ENCODE measurements at places on chromosomes 7 and 10.
A peak's percentile ranks its signal among the peaks of the same experiment; 100 is the strongest.

- no peak for DNase-seq
Measured at GRCh38 chr7:26224359-26224758, 22.8 kb downstream of the CBX3 start.

DNA sequence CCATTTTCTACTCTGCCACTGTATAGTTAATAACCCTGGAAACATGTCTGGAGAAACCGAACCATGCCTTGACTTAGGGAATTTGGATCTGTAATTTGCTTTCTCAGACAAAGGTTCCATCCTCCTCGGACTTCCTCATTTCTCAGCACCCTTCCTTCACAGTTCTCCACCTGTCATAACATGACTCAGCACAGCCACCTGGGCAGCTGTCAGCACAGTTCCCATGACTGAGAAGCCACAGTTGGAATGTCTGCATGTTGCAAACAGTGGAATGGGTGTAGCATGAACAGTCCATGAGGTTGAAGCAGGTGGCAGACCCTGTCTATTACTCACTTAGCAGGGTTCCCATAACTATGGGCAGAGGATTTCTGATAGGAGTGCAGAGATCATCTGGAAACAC lies 634 bp upstream of the OR9A4 start:
- DNase-seq, result no peak

GRCh38 chr10:13348216-13349017 lies at the start of gene SEPHS1:
TSS of gene SEPHS1 (minus strand) at chr10:13348293. CDS start at chr10:13344950, 3,343 bp downstream.
- DNase-seq, result peak; percentile 66

- DNase-seq, result no peak
Measured at GRCh38 chr7:149524394-149524793, 26.8 kb upstream of the ZNF746 start.

DNA sequence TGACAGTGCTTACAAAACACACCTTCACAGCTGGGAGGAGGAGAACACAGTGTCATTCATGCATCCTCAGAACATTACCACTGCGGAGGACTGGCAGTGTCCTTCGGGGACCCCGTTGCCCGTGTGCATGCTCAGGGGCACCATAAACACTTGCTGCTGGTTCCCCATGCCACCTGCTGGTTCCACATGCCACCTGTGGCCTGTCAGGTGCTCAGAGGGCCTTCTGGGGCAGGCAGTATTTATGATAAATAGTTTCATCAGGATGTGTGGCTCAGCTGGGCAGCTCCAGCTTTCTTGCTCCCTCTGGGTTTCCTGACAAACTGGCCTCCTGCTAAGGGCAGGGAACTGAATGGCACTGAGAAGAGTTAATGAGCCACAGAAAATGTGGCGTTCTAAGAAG lies 32.1 kb downstream of the CELF2 start:
- no peak for DNase-seq

GRCh38 chr10:99484626-99485581 lies 47.8 kb upstream of the NKX2-3 start:
- no peak for DNase-seq

DNA sequence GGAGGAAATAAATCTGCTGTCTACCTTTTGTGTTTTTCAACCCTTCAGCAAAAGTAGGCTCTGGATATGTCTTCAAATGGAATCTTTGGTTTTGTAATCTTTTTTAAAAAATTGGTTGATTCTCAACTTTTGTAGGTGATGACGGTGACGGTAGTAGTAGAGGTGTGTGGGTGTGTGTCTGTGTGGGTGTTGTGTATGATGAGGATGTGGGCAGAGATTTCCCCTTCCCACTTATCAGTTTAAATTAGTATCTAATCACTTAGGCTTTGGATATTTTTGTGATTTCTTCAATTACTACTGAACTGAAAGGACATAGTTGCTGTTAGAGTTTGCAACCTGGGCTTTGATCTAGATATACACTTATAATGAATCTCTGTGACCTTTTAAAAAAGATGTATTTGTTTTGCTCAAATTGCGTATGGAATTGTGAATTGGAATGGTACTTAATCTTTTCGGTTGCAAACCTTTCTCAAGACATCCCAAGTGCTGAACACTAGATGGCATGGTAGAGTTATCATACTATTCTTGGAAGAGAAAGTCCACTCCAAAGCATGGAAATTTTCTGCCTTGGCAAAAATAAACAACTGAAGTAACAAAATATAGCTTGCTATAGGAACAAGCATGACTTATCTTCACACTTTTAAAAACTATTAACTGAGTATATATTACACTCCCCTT lies 51.9 kb upstream of the A1CF start:
- DNase-seq, result no peak

- DNase-seq, result no peak
Measured at GRCh38 chr7:85230623-85231022, 43.8 kb upstream of the SEMA3D start.

- DNase-seq, result no peak
Measured at GRCh38 chr7:112481121-112481736, 438 bp downstream of the LSMEM1 start.

- no peak for DNase-seq
Measured at GRCh38 chr10:132967540-132967939, 25.2 kb upstream of the CFAP46 start.

DNA sequence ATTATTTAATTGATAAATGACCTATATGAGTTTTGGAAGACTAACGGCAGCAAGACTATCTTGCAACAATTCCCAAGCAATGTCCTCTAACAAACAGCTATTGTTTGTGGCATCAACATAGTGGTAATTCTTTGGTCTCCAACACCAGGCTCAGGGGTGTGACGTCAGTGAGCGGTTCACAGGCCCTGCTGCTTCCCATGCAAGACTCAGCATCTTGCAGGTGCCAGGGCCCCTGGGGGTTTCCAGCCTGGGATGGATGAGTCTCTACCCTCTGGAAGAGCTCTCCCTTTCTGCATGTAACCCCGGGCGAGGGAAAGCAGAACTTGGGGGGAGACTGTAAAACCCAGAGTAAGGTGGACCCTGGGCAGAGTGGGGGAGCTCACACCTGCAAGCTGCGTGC lies 164.7 kb downstream of the ACTR3B start:
- DNase-seq, result no peak

DNA sequence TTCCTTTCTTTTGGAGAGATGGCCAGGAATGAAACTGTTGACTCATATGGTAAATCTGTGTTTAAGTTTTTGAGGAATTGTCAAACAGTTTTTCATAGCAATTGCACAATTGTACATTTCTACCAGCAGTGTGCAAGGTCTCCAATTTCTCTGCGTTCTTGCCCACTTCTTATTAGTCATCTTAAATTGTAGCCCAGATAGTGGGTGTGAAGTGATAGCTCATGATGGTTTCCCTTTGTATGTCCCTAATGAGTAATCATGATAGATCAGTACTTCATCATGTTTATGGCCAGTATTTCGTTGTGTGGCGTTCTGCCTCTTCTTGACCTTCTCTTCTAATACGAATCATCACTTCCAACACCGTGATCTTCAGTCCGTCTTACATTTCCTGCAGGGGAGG lies 136.3 kb downstream of the DOCK1 start:
- DNase-seq, result no peak

DNA sequence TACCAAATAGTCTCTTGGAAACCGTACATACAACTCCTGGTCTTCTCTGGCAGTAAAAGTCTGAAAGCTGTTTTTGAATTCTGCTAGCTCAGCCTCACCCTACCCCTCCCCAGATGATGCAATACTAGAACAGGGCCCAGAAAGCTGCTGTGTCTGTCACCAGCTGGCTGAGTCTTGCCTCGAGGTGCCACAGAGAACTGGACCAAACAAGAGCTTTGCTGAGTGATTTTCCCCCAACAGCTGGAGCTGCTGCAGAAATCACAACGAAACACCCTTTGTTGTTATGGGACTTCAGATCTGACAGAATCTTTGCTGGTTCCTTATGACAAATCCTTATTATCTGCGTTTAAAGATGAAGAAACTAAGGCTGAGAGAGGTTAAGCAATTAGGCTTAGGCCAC lies 134.1 kb downstream of the SPAG6 start:
- no peak for DNase-seq

DNA sequence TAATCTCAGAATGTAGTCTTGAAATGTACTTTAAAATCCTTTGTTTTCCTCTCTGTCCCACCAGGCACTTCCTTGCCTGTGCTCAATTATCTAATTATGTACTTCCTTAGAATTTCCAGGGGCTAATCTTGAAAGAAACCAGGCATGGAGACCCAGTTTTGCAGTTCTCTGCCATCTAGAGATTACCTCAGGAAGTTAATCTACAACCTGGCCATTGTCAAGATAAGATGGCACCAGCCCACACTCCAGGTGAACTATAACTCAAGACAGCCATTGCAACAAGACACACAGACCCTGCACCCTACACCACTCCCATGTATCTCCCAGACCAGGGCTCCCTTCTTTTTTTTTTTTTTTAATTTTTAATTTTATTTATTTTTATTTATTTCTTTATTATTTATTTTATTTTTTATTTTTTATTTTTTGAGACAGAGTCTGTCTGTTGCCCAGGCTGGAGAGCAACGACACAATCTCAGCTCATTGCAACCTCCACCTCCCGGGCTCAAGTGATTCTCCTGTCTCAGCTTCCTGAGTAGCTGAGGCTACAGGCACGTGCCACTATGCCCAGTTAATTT lies 85.9 kb upstream of the TRIM24 start:
- no peak for DNase-seq

- DNase-seq, result no peak
Measured at GRCh38 chr7:132537456-132538145, 38.7 kb downstream of the PLXNA4 start.

DNA sequence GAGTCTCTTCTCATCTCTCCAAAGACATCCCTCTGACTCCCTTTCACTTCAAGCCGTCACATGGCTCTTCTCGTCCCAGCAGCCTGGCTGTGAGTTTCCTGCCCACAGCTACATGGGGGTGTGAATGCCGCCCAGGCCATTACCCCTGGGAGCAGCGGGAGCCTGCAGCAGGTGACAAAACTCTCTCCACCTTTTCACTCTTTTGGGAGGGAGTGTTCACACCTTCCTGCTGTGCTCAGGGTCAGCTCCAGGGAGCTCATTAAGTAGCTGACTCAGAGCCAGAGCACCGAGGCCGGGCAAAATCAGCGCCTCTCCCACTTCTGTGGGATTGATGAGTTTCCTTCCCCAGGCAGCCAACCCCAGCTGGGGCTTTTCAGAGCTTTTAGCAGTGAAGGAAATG lies 271.3 kb downstream of the TYW1 start:
- DNase-seq, result no peak

GRCh38 chr10:96439725-96440124 lies 74.0 kb downstream of the TLL2 start:
- DNase-seq, result no peak

GRCh38 chr7:85498031-85498430 lies 311.2 kb upstream of the SEMA3D start:
- no peak for DNase-seq

DNA sequence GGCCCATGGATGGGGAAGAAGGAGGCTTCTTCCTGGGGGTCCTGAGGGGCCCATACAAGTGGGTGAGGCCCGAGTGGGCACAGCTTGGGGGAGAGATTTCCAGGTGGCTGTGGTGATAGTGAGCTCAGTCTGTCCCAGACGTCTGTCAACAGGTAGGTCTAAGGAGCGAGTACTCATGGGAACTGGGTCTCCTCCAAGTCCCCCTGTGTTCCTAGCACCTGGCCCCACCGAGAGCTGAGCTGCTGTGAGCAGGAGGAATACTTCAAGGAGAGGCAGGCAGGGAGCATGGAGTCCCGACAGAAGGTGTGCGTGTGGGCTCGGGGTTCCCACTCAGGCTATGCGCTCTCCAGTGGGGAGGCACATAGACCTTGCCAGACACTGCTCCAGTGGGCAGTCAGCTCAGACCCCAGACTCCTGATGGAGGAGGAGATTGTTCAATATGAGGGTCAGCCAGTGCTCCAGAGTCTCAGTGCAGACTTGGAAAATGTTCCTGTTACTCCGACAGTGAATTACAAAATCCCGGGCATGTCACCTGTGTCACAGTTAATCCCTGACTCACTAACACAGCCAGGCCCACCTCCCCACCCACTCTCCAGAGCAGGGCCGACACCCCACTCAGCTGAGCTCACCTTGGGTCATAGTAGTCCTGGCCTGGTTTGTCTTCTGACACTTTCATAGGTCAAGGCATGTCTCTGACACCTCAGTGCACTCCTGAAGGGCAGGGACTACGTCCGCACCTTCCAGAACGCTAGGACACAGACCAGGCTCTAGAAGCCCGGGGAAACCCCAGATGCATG lies 28.2 kb upstream of the C10orf53 start:
- DNase-seq, result no peak

DNA sequence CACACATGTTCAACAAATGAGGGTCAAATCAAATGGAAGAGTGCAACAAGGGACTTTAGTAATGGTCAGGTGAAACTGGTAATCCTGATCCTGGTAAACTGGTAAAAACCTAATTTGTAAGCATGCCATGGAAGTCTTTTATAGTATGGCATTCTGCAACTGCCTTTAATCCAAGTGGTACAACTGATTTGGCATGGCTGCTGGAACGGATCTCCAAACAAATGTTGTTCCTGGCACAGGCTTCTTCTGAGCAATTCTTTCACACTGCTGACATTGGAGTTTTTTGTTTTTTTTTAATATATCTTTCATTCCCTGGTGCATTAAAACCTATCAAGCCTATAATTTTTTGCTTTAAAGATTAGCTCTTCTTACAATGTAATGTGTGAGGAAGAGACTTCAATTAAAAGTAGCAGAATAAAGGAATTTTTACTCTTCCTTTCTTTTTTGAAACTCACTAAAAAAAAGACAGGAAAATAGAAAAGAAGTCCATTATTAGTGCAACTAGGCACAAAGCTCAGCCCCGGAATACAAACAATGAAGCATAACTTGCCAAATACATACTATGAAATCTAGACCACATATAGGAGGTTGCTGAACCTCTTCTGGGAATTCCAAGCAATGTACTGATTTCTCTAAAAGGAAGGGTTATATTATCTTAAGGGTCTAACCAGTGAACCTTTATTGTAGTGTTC lies 79.3 kb upstream of the OIT3 start:
- DNase-seq, result no peak

DNA sequence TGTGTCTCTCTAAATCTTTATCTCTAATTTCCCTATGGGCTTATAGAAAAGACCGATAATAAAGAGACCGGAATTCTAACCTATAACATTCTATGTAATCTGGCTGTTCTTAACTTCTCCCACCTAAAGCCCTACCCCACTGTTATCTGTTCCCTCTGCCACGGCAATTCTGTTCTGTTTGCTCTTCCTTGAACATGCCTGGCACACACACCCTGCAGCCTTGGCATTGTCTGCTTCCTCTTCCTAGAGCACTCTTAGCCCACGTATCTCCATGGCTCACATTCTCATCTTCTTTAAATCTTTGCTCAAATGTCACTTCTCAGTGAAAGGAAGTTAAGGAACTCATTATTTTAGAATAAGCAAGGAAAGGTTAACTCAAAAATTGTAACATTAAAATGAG lies 309.2 kb downstream of the GPR158 start:
- DNase-seq, result no peak

GRCh38 chr10:97852840-97853405 lies 3.3 kb downstream of the GOLGA7B start:
- no peak for DNase-seq

All from stimulated activated CD8-positive, alpha-beta memory T cell treated with anti-CD3 and anti-CD28 coated beads, Interleukin-4, amount 100 ng/mL, for 4 hours (primary cell).